Mesothelial cell of epicardium (in vitro differentiated cells): ENCODE measurements at places on chromosomes 4 and X.

- DNase-seq: no peak
Measured at GRCh38 chrX:87525771-87526229, 8.2 kb downstream of the KLHL4 start.

GRCh38 chrX:119778829-119779228 is 12.6 kb downstream of the RPL39 start:
- DNase-seq: no peak

- no peak for DNase-seq
Measured at GRCh38 chr4:63349674-63350025, 1059.6 kb downstream of the TECRL start.

- no peak for DNase-seq
Measured at GRCh38 chrX:20325786-20326388, 59.2 kb upstream of the RPS6KA3 start.

- no peak for DNase-seq
Measured at GRCh38 chr4:149008415-149009025, 566.3 kb upstream of the NR3C2 start.

- DNase-seq: no peak
Measured at GRCh38 chrX:10117301-10117700, 39.5 kb upstream of the CLCN4 start.

GRCh38 chr4:85488416-85488815 is 13.5 kb downstream of the ARHGAP24 start:
- no peak for DNase-seq

DNA sequence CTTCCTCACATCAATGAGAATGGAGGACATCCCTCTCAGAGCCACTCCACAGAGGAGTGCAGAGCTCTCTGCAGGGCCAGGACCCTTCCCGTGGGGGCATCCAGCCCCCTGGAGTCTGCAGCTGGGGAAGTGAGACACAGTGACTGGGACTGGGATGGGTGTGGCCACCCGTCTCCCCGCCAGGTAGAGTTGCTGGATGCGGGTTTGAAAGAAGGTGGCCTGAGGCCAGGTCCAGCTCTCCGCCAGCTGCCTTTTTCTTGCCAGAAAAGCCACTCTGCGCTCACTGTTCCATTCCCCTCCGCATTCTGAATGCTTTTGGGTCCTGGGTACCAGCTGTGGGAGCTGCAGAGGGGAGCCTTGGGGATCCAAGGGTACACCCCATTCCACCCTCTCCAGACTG is 82.6 kb downstream of the ABLIM2 start:
- no peak for DNase-seq

- DNase-seq: no peak
Measured at GRCh38 chr4:164847967-164848649, 28.9 kb upstream of the APELA start.

DNA sequence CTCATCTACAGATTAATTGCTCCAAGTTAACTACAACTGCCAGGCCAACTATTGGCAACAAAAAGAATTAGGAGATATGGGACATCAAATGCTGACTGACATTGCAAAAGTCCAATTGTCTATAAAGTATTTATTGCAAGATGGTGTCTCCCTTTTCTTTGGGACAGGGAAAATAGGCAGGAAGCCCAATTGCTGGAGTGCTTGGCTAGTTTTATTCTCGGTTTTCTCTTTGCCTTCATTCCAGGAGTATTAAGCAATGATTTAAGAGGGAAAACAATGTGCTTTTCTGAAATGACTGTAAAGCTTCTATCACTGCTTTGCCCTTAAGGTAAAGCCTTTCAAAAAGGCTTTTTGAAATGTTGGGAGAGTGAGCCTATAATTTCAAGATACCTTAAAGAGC is 62.8 kb upstream of the DIAPH2 start:
- DNase-seq: no peak
